Right kidney (tissue), 9 donors: ENCODE measurements at places on chromosomes 5 and 9.

DNA sequence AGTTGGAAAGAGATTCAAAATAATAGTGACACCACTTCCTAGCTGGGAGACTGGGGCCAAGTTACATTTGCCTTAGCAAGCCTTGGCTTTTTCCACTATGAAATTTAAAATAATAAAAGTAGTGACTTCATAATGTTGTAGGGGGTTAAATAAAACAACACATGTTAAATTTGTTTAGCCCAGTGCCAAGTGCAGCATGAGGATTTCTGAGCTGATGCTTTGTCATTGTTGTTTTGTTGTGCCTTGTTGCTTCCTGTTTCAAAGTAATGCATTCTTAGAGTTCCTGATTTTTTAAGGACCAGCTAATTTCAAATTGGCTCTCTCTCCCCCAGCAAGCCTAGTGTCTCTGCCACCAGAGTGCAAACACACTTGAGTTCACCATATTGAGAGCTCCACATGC lies 270.7 kb upstream of the PAPPA start:
- no peak for DNase-seq

DNA sequence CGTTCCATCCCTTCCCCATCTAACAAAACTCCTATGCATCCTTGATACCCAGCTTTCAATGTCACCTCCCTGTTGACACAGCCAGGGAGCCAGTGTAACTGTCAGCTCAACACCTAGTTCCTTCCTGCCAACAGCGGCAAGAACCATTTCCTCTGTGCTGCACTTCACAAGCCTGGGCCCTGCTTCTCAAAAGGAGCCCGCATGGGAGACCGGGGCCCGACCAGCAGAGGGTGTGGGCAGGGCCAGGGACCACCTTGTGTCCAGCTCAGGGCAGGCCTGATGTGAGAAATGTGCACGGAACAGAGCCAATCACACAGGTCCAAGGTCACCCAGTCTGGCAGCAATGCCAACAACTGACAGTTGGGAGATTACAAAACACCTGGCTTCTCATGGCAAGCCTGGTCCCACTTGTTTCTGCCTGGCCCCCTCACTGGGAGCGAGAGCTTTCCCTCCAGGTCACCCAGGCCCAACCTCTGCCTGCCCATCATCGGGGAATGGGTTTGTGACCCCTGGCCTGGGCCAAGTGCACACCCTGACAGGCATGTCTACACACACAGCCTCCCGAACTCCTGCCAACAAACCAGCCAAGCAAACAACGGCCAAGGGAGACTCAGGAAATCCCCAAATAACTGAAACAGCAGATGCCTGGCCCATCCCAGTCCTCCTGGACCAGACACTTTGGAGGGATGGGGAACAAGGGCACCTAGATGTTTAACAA lies 3.1 kb downstream of the RNF44 start:
- no peak for DNase-seq

- DNase-seq, result no peak
Observed at GRCh38 chr5:140153905-140154304, 21.1 kb upstream of the CYSTM1 start.

DNA sequence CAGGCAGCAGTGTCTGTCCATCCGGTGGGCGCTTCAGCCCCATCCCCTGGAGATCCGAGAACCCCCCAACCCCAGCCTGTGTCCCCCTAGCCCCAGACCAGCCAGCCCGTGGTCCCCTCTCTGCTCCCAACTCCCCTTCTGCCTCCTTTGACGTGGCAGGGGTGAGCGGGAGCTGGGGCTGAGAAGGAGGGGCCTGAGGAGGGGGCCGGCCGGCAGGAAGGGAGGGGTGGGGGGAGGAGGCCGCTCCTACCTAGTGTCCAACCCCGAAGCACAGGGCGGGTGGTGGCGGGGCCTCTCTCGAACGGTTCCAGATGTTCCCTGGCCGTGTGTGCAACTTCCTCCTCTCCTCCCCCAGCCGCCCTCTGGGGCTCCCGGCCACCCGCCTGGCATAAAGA lies 31.0 kb downstream of the GOLGA2 start:
- DNase-seq, result no peak

GRCh38 chr9:71326360-71326759 lies 204.9 kb upstream of the TRPM3 start:
- DNase-seq, result no peak

- no peak for DNase-seq
Observed at GRCh38 chr5:43041110-43041668, 1.1 kb upstream of the ANXA2R start.

- DNase-seq, result no peak
Observed at GRCh38 chr5:74786851-74787250, 19.8 kb downstream of the NSA2 start.

DNA sequence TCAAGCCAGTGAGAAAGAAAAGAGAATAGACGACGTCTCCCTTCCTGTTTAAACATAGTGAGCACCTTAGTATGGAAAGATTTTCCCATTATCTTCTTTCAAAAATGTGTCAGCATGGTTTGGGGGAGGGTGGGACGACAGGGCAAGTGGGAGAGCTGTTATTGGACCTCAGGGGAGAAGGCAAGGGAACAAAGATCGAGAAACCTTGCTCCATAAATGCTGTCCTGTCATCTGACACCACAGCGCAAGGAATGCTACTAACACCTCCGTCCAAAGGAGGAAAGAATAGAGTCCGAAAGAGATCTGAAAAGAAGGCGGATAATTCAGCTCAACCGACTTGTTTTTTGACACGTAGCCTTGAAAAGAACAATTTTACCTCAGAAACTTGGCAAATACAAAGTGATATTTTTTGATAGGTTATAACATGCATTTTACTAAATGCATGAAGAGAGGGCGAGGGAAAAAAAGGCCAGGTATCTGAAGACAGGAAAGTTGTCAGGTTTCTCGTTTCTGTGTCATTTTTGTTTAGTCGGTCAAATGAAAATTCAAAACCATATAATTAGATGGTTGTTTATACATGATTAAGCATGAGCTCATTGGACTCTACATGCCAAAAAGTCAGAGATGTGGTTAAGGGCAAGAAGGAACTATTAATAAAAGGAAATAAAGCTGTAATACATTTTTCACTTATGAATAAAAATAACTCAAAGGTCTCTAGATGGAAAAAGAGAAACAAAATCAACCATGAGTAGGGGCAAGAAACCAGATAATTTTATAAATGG lies 155.7 kb downstream of the GLIS3 start:
- no peak for DNase-seq

- no peak for DNase-seq
Observed at GRCh38 chr5:134555223-134555889, 29.9 kb downstream of the JADE2 start.

GRCh38 chr5:88889189-88890069 lies 6.4 kb upstream of the MEF2C start:
- DNase-seq, result peak; percentile 79

- DNase-seq, result peak; percentile 93
Observed at GRCh38 chr9:98056269-98057137, at the start of gene NANS. NANS (plus strand) TSS chr9:98056732; CDS start chr9:98056809, 77 bp downstream.

GRCh38 chr9:130437011-130437789 lies 7.6 kb upstream of the ASS1 start:
- DNase-seq, result peak; percentile 19

DNA sequence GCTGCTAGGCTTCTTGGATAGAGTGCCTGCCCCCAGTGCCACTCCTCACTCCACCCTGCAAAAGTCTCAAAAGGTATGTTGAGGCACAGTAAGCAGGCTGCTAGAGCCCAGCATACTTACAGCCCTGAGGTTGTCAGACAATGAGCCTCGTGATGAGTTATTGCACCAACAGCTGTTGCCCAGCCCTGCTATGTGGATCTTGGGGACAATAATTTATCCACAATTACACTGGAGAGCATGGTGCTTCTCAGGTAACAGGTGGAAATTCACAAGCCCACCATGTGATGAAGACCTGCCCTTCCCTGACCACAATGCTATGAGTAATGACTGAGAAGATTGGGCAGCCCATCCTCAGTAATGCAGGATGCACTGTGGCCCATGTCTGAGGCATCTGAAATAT lies 36.5 kb downstream of the KCNIP1 start:
- no peak for DNase-seq

GRCh38 chr5:58412081-58412480 lies 47.8 kb downstream of the PLK2 start:
- no peak for DNase-seq

DNA sequence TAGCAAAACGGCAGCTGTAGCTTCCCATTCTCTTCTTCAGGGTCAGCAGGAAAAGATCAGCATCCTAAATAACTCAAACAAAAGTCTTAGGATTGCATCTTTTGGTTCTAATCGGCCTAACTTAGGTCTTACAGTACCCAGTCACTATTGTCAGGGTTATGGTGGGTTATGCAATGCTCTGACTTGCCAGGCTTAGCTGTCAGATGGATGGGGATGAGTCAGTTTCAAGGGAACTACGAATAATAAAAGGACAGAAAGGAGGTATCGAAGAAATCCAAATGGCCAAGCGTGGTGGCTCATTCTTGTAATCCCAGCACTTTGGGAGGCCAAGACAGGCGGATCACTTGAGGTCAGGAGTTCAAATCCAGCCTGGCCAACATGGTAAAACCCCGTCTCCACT lies 46.5 kb downstream of the PPP1R2B start:
- no peak for DNase-seq

DNA sequence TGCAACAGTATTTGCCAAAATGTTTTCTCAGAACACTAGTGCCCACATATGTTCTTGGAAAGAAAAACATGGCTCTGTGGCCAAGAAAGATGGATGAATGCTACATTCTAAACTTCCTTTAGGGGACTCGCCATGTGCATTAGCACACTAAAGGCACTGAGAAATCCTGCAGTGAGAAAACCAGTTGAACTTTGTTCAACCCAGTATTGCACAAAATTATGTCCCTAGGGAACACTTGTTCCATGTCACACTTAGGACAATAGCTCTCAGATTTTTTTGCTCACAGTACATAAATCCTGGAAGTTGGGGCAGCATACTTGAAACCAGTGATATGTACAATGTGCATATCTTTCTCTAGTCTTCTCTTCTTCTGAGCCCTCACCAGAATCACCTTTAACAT lies 96.6 kb downstream of the ADRB2 start:
- no peak for DNase-seq

GRCh38 chr5:56671571-56671970 lies 143.8 kb upstream of the MAP3K1 start:
- no peak for DNase-seq

DNA sequence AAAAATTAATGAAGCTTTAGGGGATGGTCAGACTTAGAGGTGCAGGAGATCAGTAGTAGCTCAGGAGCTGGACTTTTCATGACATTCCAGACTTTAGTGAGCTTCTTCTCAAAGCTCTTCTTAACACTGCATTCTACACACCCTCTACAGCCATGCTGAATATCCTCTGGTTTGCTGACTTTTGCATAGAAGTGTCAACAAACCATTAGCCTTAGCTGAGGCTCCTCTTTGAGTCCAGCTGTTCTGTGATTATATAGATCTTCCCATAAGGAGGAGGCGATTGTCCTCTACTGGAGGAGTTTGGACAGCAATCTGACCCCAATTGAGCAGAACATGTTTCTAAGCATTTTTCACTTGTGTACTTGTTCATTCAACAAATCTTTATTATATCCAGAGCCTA lies 75.0 kb upstream of the RUSC2 start:
- DNase-seq, result no peak

GRCh38 chr5:169649486-169649885 lies 12.4 kb downstream of the DOCK2 start:
- no peak for DNase-seq

- no peak for DNase-seq
Observed at GRCh38 chr9:126144603-126145456, 181.8 kb upstream of the MVB12B start.

DNA sequence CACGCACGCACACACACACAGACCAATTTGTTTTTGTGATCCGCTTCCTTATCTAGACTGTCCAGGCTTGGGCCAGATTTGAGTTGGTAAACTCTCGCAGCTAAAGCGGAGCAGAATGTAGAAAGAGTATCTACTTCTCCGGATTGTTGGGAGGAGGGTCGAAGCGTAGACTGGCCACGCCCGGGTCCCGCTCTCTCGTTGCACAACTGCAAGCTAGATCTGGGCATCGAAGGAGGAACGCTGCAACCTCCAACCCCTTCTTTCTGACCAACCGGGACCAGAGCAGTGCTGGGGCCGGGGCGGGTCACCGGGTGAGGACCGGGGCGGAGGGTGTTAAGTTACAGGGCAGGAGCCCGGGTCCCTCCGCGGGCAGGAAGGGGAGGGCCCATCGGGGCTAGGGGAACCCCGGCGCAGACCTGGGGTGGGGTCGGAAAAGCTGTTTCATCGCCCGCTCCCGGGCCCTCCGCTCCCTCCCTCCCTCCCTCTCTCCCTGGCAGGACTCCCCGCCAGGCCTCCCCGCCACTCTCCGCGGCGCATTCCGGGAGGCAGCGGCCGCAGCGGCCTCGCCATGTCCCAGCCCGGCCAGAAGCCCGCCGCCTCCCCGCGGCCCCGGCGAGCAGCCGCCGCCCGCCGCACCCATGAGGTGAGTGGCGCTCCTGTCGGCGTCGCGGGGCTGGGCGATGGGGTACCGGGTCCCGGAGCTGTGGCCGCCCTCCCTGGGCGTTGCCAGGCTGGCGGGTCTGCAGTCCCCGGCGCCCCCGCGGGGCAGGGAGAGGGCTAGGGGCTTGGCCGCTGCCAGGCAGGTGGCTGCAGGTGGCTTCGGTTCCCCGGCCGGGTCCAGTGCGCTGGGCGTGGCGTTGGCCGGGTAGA lies at the start of gene CAST:
CAST (plus strand) TSS at position 522 of the 870 bp plus-strand sequence; CDS start at position 569, 47 bp downstream.
- DNase-seq, result peak; percentile 78

DNA sequence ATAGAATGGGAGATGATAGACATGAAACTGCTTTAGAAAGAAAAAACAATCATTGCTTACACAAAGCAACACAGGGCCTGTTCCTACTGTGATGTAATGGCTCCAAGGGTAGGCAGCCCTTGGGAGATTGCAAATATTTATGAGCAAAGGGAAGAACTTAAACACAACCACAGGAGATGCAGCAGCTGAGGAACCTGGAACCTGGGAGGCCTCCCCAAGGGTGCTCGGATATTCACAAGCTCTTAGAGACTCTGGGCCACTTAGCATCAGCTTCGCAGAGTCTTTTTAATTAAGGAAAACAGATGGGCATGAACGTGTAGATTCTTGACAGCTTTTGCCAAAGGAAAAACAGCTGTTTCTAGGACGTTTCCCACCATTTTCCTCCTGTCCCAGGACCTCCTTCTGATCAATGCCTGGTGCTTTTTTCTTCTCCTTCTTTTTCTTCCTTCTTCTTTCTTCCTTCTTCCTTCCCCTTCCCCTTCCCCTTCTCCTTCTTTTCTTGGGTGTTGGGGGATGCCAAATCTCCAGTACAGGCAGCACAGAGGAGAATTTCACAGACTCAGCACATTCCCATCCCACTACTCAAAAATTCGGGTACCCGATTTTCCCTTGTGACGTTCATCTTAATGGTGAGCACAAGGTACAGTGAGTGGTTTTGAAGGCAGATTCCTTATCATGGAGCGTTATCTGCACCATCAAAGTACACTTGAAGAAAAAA lies 28.1 kb upstream of the TCF7 start:
- no peak for DNase-seq

- peak; percentile 7 for DNase-seq
Observed at GRCh38 chr5:104412649-104413240, 850.2 kb upstream of the NUDT12 start.

GRCh38 chr5:141603923-141604717 lies 14.7 kb downstream of the DIAPH1 start:
- DNase-seq, result no peak

DNA sequence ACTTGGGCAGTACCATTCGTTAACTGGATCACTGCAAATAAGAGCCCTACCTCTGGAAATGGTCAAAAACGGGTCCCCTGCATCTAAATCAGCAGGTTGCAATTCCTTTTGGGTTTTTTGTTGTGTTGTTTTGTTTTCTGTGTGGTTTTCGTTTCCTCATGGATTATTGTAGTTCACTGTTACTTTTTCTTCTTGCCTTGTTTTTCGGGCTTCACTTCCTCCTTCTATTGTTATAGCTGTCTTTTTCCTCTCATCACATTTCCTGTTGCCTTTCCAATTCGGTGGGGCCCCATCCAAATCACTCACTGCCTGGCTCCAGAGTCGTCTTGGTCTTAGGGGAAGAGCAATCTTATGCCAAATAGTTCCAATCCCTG lies 8.7 kb upstream of the SSBP2 start:
- no peak for DNase-seq
